Osteoblast (primary cell): ENCODE measurements at places on chromosomes 16 and 17. TPM values are rescaled to one million over a fixed set of nuclear protein-coding genes. Genes with fewer than 3 reads are reported as not detected.

DNA sequence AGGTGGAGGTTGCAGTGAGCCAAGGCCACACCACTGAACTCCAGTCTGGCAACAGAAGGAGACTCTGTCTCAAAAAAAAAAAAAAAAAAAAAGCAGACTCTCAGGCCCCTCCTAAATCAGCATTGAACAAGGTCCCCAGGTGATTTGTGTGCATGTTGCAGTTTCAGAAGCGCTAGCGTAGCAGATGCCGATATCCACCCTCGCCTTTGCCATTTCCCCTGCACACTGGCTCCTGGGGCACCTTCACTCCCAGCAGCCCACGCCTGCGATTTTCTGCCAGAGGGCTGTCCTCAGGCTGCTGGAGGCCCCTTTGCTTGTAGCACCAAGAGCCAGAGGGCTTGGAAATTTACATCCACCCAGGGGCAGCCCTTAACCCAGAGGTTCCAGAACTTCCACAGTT is 95.6 kb downstream of the WSCD1 start:
- no peak for DNase-seq

DNA sequence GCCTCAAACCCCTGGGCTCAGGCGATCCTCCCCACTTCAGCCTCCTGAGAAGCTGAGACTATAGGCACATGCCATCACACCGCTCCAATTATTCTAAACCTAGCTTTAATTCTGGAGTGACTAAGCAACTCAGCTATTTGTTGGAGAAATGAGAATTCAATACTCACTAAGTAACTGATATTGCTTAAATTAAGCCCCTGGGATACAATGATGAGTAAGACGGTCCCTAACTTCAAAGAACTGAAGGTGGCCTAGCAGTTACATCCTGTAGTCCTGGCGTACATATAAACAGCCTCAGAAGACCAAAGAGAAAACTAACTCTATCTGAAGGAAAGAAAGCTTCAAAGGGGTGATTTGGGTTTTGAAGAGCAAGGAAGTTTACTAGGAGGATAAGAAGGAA is 25.0 kb downstream of the XPO6 start:
- no peak for DNase-seq

The TM4SF5 gene
- not detected in 2 replicates for total RNA-seq

The BAHCC1 gene
- 11.2 and 11.5 TPM in 2 replicates for total RNA-seq

The HP gene
- not detected in 2 replicates for total RNA-seq

The SDK2 gene
- under 0.01 TPM in 2 replicates for total RNA-seq
